NCI-H2171 (cell line): ENCODE measurements at places on chromosomes 7 and 10.

DNA sequence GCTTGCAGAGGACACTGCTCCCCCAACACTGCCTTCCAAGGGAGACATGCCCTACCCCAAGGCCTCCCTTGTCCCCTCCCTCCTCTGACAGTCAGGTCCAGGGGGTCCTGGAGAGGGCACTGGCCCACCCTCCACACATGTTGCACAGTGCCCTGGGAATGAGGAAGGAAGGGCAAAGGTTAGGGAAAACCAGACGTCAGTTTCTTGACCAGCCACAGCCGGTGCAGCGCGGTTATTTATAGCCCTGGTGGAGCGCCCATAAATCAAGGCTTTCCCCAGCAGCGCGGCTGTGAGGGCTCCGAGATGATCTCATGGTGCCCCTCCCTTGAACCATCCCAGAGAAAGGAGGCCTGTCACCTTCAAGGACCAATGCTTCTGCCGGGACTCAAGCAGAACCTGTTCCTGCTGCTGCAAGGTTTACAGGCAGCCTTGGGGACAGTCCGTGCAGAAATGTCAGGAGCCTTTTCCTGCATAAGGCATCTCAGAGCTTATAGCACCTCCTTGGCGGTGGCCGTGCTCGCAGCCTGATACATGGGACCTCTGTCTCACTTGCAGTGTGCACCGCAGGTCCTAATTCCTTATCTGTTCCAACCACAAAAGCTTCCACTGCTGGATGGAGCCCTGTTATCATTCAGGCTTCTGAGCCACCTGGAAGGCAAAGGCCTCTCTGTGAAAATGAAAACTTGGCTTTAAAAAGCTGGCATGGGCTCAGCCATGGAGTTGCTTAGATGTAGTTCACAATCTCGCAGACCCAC is 127.3 kb downstream of the LHPP start:
- no peak for DNase-seq

- DNase-seq, result no peak
Observed at GRCh38 chr10:76119515-76119914, 688.1 kb downstream of the LRMDA start.

- no peak for DNase-seq
Observed at GRCh38 chr10:93503075-93503474, 6.7 kb downstream of the CEP55 start.

- DNase-seq, result no peak
Observed at GRCh38 chr10:96387601-96388000, 28.8 kb upstream of the OPALIN start.

- no peak for DNase-seq
Observed at GRCh38 chr10:64067009-64067606, 545.9 kb downstream of the REEP3 start.

- DNase-seq, result no peak
Observed at GRCh38 chr10:27252267-27253000, 11.8 kb upstream of the ACBD5 start.

DNA sequence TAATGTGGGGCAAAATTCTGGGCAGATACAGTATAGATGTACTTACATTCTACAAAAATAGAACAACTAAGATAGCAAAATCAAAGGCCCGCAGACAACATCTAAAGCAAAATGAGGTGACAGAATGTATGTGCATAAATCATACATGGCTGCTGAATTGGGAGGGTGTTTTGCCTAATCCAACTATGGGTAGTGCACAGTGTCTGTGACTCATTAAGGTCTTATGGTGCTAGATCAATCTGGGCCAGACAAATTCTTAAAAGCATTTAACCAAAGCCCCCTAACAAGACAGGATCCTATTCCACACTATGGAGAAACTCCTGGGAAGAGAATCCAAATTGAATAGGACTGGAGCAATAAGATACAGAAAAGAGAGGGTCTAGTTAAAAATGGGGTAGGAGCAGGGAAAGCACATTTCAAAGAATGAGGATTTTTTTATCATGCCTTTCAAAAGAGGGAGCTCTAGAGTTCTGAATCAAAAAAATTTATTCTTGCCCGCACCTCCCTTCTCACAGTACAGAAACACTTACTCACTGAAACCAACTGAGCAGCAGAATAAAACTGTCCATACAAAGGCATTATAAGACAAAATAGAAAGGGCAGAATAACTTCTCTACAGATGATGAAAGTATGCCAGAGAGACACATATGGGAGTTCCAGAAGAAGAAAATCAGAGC is 181.3 kb downstream of the RNLS start:
- DNase-seq, result no peak

GRCh38 chr7:116213361-116214130 is 3.2 kb downstream of the TES start:
- DNase-seq, result no peak

DNA sequence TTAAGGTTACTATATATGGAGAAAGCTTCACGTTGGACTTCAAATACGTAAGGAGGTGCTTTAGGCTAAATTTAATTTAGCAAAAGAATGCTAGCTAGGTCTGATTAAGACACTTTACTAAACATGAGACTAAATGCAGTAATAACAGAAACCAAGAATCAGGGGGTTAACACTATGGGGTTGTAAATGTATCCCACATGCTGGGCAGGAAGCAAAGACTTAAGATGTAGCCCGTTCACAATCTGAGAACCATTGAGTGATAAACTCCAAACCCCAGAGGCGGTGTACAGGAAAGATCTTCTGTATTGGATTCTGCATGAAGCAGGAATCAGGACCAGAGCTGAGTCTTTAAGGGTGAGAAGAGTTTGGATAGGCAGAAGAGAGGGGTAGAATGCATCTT is 60.4 kb downstream of the FZD1 start:
- no peak for DNase-seq

GRCh38 chr10:25934621-25935139 is 651 bp downstream of the MYO3A start:
- no peak for DNase-seq

GRCh38 chr7:85185424-85186082 is 1.3 kb downstream of the SEMA3D start:
- no peak for DNase-seq

DNA sequence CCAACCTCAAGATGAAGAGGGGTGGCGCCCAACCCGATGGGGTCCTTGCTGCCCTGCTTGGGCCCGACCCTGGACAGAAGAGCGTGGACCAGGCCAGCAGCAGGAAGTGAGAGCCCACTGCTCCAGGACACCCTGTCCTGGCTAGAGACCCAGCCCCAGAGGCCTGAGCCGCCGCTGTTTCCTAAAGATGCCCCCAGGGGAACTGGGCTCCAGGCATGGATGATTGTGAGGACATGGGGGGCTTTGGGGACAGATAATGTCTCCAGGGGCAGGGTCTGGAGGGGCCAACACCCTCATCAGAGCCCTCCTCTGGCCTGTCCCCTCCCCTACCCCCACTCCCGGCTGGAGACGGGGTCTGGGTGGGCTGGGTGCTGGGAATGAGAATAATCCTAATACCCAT is 71.7 kb downstream of the MYL10 start:
- no peak for DNase-seq

DNA sequence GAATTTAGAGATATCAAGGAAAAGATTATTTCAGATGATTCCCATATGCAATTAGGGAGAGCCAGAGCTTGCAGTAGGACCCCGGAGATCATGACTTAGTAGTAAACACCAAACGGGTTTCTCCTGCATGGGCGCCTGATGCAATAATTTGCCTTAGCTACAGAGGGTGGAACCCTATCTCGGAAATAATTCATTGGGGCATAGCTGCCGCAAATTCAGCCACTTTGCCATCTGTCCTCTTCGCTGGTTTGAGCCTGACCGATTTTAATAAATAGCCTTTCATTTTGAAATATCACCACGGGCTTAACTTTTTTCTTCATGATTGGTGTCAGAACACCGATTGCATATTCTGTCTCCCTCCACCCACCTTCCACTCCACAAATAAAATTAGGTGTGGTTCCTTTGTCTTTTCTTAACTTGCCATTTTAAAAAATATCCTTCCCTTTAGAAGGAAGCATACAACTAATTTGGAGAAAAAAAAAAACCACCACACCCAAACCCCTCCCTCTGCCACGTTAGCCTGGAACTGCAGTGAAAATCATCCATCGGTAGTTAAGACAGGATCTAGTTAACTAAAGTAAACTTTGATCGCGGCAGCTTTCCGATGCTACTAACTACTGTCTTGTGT is 1.4 kb downstream of the GARS1 start:
- peak; percentile 30 for DNase-seq

GRCh38 chr7:42832667-42833066 is 79.2 kb downstream of the C7orf25 start:
- DNase-seq, result no peak

GRCh38 chr10:71916827-71917226 is 47.4 kb upstream of the CHST3 start:
- DNase-seq, result no peak

DNA sequence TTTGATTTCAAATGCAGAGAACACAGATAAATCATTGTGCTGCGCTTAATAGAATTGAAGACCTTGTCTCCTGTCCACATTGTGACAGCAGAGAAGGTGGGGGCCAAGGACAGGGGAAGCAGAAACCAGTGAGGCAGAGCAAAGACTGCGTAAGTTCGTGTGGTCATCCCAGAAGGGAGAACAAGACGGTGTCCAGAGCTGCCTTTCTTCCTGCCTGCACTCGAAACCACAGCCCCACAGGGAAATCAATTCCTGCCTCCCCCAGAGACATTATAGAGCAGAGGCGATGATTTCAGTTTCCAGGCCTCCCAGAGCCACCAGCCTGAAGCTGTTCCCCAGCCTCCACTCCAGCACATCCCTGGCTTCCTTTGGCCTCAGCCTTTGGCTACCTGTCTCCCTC is 39.7 kb upstream of the UCN3 start:
- DNase-seq, result no peak

GRCh38 chr10:113553149-113553548 is 296 bp downstream of the HABP2 start:
- DNase-seq, result no peak

GRCh38 chr7:507623-508300 is 11.9 kb downstream of the PDGFA start:
- DNase-seq, result no peak

GRCh38 chr10:127234306-127234800 is 38.0 kb upstream of the INSYN2A start:
- no peak for DNase-seq
